ENCODE measurements at places on chromosomes 12 and 14.

DNA sequence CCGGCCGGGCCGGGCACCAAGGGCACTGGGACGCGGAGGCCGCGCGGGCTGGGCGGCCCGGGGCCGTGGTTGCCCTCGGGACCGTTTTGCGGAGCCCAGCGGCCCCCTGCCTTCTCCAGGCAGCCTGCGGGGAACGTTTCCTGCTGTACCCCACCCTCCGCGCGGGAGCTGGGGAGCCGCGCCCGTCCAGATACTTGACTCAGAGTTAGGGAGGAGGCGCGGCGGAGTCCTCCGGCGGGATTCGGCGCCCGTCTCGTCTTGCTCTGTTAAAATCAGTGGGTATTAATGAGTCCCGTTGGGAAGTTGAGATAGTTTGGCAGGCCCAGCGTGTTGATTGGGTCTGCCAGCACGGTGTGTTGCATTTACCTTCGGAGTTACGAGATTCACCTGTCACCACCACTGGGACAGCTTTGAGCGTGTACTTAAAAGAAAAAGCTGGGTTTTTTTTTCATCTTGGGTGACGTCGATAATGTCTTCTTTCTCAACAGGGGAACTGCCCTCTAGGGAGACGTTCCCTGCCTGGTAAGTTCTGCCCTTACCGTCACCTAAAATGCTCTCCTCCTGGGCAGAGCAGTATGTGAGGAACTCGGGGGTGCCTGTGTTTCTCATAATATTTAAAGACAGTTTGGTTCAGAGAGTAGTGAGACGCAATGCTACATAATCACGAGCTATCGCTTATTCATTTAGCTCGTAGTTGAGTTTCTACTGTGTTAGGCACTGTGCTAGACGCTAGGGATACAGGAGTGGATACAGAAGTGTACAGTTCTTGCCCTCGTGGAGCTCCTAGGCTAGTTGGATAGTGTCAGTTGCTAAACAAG, 596 bp downstream of the DLST start:
- DNase-seq: no peak

GRCh38 chr12:2613326-2614073, 181.3 kb upstream of the FKBP4 start:
- DNase-seq: no peak

DNA sequence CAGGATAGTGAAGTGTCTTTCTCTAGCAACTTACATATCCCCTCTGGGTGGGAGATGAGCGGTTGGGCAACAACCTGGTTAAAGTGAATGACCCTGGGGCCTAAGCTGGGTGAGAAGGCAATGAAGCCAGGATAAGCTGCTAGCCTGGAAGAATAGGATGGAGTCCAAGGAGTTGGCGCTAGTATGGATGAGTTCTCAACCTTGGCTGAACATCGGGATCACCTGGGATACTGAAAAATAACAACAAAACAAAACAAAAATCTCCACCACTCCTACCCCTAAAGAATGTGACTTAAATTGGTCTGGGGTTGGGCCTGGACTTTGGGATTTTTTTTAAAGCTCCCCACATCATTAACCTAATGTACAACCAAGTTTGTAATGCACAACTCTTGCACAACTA, 4.8 kb upstream of the RPS6KA5 start:
- DNase-seq: no peak

- no peak for DNase-seq
Observed at GRCh38 chr14:22478247-22478646, 110.8 kb downstream of the DAD1 start.

GRCh38 chr14:101122237-101123141, 219.0 kb upstream of the RTL1 start:
- no peak for DNase-seq

DNA sequence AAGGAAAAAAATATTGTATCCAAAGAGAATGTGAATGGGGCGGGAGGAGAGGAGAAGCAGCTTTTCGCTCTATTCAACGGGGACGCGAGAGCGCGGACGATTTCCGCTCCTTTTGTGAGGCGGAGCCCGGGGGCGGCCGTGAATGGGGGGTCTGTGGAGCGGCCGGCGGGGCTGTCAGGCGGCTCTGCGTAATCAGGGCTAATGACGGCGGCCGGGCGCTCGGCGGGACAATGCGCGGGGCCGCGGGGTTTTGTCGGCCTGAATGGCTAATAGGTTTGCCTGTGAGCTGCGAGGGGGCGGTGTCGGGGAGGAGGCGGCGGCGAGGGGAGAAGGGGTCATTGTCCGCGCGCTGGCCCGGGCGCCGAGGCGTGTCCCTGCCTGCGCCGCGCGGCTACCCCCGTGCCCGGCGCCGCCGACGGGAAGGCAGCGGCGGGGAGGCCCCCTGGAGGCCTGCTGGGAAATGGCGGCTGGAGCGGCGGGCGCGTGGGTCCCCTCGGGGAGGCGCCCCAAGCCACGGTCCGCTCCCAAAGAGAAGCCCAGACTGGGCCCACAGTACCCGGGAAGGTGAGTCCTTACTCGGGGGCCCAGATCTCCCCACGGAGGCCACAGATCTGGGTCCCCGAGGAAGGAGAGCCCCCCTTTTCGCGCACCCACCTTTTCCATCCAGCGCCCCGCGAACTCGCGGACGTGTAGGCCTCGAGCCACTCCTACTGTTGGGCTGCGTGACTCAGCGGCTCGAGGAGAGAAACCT, 6.0 kb downstream of the SIX6 start:
- DNase-seq: no peak

DNA sequence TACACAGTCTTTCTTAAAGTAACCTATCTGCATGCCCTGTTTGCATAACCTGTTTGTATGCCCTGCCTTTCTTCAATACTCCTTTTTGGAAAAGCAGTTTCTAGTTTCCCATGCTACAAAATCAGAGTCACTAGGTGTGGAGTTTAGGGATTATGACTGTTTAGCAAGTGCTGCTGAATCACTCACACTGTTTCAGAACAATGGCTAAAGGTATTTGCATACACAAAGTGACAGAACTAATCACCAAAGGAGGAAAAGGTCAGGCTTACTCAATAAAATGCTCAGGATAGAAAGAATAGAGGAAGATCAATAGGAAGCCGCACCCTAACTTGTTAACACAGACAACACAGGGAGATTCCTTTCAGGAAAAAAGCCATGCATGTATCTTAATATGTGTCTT, 19.4 kb downstream of the EGLN3 start:
- no peak for DNase-seq

DNA sequence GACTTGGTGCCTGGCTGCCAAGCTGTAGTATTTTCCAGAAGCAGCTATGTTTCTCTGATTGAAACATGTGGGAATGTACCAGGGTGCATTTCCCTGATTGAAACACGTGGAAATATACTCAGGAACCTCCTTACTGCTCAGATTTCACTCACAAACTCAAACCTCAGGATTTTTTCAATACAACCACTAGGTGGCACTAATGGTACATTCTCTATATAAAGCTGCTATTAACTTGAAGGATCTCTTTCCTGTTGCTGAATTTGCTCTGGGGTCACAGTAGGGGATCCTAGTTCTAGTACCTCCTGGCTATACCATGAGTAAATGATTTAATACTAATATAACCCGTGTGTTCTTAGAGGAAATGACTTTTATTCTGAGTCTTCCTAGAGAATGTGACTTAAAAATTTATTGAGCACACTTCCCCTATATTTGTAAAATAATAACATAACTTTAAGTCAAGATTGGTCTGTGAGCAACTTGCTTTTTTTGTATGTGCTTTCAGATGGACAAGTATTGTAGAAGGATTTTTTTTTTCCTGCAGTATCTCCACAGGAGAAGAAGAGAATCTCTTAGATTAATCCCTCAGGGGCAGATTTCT, 173.8 kb upstream of the MIS18BP1 start:
- DNase-seq: no peak

DNA sequence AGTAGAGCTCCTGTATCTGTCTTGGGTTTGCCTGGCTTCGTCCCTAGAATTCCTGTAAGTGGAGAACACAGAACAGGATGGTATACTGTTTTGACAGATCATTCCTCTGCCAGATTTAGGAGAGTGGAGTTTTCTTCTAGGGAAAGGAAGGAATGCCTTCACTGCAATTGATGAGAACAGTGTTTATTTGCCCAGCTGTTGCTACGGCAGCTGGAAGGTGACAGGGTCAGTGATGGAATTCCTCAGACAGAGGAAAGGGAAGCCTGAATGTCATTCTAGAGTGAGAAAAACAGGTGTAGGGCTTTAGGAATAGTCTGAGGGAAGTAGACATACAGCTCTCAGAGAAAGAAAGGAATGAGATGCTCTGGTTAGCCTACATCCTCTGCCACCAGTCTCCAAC, 11.7 kb downstream of the CSRNP2 start:
- DNase-seq: no peak

DNA sequence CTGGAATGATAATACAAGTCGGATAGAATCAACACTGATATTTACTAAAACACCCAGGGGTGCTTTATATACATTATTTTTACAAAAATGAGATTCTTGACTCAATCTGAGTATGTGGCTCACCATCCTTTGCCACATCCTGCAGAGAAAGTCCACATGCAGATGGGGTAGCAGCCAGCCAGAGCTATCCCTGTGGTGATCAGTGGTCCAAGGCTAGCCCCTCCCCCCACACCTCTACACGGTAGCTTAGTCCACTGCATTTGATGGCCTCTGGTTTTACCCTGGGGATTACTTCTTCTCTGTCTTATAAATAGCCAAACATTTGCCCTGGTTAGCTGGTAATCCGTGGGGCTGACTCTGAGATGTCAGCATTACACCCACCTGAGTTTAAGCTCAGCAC, 28.1 kb upstream of the TTC7B start:
- DNase-seq: no peak

GRCh38 chr12:81170072-81170471, 92.2 kb downstream of the ACSS3 start:
- no peak for DNase-seq

DNA sequence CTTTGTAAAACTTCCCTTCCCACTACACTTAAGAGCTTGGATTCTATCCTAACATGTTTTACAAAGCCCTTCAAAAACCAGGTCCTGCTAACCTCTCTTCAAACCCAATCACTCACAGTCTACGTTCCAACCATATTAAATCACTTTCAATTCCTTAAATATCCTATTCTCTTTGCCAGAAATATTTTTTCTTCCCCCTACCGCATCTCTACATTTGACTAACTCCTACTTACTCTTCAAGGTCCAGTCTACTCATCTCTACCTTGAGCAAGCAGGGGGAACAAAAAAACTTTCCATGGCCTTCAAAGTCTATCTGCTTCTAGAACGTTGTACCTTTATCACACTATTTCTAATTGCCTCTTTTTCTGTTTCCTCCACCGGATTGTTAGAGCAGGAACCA, 6.1 kb downstream of the ERGIC2 start:
- no peak for DNase-seq

DNA sequence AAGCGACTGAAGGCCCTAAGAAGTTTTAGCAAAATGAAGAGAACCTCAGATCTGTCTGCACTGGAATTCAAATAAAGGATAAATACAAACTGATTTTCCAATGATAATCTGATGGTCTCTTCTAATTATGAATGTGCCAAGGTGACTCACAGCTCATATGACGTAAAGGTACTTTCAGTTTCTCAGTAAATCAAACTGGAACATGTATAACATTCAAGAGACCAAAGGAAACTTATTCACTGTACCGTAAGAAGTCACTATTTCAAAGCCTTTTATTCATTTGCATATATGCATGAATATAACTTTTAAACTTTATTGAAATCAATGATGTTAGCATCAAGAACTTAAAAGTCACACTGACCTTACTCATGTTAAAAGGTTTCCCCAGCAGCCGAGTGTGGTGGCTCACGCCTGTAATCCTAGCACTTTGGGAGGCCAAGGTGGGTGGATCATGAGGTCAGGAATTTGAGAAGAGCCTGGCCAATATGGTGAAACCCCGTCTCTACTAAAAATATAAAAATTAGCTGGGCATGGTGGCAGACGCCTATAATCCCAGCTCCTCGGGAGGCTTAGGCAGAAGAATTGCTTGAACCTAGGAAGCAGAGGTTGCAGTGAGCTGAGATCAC, 52.2 kb downstream of the ATXN2 start:
- DNase-seq: no peak

DNA sequence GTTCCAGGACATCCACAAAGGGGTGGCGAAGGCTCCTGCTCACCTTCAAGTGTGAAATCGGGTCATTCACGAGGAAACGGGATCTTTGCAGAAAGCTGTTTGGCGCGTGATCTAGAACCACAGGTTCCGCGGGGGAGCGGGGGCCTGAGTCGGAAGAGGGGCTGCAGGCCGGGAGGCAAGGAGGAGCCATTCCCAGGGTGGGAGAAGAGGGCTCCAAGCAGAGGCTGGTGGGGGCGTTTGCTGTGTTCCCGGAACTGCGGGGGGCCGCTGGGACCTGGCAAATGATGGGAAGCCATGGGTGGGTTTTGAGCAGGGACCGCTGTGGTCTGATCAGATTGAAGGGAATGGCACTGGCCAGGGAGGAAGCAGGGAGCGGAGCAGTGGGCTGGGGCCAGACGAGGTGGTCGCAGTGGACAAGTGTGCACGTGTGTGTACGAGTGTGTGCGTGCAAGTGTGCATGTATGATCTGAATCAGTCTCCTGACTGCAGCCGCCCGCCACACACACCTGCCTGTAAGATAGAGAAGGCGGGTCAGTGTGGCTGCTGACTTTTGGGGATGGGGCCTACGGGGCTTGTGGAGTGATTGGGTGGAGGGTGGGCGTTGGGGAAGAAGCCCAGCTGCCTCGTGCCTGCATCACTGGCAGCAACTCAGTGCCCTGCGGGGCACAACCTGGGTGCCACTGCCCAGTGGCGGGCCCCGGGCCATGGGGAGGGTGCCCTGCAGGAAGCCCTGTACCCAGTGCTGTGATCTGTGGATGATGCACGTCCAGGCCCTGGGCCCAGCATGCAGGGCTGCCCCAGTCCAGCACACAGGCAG, 141.9 kb downstream of the KIF26A start:
- DNase-seq: no peak

DNA sequence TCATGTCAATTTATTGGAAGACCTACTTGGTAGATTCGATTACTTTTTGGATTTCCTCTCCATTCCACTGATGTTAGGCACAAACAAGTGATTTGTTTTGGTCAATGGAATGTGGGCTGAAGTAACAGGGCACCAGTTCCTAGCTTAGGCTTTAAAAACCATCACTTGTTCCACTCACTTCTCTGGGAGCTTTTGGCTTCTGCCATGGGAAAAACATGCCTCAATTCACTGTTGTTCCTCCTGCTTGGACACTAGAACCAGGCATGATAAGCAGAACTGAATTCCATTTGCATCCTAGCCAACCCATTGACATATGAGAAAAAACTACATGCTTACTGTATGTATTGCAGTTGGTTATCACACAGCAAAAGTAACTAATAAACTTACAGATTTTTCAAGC, 47.8 kb downstream of the LLPH start:
- no peak for DNase-seq

GRCh38 chr12:43551279-43551970, 578 bp downstream of the ADAMTS20 start:
- DNase-seq: no peak

- no peak for DNase-seq
Observed at GRCh38 chr12:93358058-93358457, 19.7 kb upstream of the NUDT4 start.

DNA sequence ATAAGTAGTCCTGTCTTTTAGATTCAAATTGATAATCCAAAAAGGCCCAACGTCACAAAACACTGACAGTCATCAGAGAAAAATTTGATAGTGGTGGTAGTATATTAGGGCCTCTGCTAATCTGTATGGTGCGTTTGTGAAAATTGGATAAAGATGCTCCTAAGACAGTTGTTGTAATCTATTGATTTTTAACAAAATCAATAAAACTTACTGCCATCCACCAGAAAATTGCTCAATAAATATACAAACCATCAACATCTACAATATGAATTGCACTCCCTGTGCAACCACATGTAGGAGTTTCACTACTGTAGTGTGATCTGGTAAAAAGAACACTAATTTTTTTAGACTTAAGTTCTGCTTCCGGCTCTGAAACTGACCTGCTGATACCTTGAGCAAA, 336.8 kb downstream of the FUT8 start:
- no peak for DNase-seq

GRCh38 chr12:113835896-113836295, 130.2 kb downstream of the RBM19 start:
- DNase-seq: no peak
